Stimulated activated naive CD8-positive, alpha-beta T cell treated with anti-CD3 and anti-CD28 coated beads, Interleukin-15, amount 100 ng/mL, for 72 hours (primary cell): ENCODE measurements at places on chromosomes 4 and X.

DNA sequence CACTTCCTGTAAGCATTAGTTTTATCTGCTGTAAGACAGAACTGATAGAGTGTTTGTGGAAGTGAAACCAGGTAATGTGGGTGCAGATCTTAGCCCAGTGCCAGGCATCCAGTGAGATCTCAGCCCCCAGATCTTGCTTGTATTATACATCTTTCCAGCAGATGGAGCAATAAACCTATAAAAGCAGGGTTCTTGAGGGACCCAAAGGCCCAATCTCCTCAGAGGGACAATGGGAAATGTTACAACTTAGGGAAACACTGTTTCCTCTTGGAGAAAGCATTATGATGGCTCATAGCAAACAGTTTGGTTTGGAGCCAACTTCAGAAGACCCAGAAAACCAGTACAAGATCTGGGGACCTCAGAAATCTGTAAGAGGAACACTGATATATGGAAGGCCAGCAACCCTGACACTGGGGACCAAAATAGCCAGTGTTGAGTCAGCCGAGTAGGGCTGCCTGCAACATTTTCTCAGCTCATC lies 206.3 kb downstream of the SLC7A11 start:
- DNase-seq: no peak

- DNase-seq: no peak
Observed at GRCh38 chr4:55866290-55866907, 13.0 kb downstream of the EXOC1 start.

DNA sequence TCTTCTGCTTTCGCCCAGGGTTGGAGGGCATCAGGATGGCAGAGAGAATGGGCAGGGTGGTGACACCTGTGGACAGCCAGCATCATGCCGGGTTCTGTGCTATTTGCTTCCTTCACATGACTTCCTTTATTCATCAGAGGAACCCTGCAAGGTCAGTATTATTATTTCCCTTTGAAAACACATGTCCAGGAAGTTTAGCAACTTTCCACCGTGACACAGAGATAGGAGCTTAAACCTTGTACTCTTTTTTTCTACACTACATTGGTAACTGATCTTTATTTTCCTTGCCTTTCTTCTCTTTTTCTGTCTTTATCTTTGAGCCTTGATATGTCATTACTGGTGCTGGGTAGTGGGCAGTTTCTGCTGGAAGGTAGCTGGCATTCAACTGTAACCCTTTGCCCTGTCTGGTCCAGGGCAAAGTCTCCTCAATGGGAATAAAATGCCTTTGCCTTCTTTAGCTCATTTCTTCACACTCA lies 5.0 kb upstream of the MGST2 start:
- DNase-seq: no peak

- DNase-seq: no peak
Observed at GRCh38 chr4:113758372-113758771, 3.2 kb downstream of the CAMK2D start.

GRCh38 chr4:156623376-156623775 lies 348.2 kb downstream of the PDGFC start:
- DNase-seq: no peak

- DNase-seq: no peak
Observed at GRCh38 chr4:79255793-79256192, 70.1 kb downstream of the NAA11 start.

GRCh38 chrX:10233173-10233572 lies 76.4 kb downstream of the CLCN4 start:
- DNase-seq: no peak

- DNase-seq: no peak
Observed at GRCh38 chr4:118981171-118981838, 92.7 kb downstream of the SYNPO2 start.

DNA sequence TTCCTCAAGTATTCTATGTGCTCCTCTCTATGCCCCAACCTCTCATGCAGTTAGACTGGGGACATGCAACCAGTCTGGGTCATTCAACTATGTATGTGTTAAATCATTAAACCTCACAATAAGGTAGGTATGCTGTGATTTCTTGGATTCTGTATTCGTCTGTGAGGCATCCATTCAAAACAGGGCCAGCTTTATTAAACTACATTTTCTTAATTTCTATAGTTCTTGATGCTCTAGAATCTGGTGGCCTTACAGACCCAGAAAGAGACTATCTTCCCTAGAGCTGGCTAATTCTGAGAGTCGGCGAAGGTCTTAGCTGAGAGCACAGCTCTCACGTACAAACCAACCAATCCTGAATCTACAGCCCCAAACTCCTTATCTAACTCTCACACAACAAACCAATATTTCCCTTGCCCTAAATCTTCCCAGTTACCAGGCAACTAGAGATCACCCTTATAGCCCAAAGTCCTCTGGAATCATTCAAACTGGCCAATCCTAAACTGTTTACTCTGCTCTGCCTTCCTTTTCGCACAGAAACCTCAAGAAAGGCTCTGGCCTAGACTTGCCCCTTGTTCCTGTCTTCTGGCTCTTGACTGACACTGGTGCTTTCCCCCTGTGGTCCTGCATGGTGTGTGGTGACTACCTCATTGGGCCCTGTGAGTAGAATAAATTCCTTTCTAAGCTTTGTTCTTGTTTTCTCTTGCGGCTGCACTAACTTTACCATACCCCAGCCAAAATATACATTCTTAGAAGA lies 203.5 kb upstream of the TET2 start:
- DNase-seq: peak; percentile 63

- DNase-seq: no peak
Observed at GRCh38 chrX:153378607-153379006, 22.5 kb downstream of the PNMA6E start.
